ENCODE measurements at places on chromosomes 1 and 21. TPM values are rescaled to one million over a fixed set of nuclear protein-coding genes. Genes with fewer than 3 reads are reported as not detected.

- H3K4me3 ChIP-seq = no peak overlapping the region
- no peak for DNase-seq
- H3K4me1 ChIP-seq = no peaks in the 10 kb centered on the region
- no peaks in the 10 kb centered on the region for H3K36me3 ChIP-seq
- no peaks in the 10 kb centered on the region for H3K27me3 ChIP-seq
Measured at GRCh38 chr1:198143797-198144196, 13.0 kb upstream of the NEK7 start.

Gene CLIC4
- total RNA-seq = 140 TPM

- DNase-seq = peak; percentile 71
- no peak overlapping the region for H3K4me3 ChIP-seq
- H3K27ac ChIP-seq = peak overlapping the region; percentile 65
- H3K36me3 ChIP-seq = no peaks in the 10 kb centered on the region
Measured at GRCh38 chr1:79603843-79604242, 597.3 kb upstream of the ADGRL4 start.

- no peaks in the 10 kb centered on the region for H3K36me3 ChIP-seq
- DNase-seq = peak; percentile 28
- no peak overlapping the region for H3K4me3 ChIP-seq
Measured at GRCh38 chr1:151710187-151710840, 6.3 kb downstream of the CELF3 start.

Gene VCAM1
- total RNA-seq = not detected

- H3K4me3 ChIP-seq = peak overlapping the region; percentile 97
- H3K27ac ChIP-seq = peak overlapping the region; percentile 84
- H3K4me1 ChIP-seq = peaks cover 61% of the 10 kb centered on the region
Measured at GRCh38 chr1:241639623-241640148, 483 bp downstream of the CHML start.

GRCh38 chr1:25055961-25056360 lies 125.9 kb upstream of the RUNX3 start:
- no peak overlapping the region for H3K27ac ChIP-seq
- no peak for DNase-seq
- no peak overlapping the region for H3K4me3 ChIP-seq
- H3K27me3 ChIP-seq = no peaks in the 10 kb centered on the region

DNA sequence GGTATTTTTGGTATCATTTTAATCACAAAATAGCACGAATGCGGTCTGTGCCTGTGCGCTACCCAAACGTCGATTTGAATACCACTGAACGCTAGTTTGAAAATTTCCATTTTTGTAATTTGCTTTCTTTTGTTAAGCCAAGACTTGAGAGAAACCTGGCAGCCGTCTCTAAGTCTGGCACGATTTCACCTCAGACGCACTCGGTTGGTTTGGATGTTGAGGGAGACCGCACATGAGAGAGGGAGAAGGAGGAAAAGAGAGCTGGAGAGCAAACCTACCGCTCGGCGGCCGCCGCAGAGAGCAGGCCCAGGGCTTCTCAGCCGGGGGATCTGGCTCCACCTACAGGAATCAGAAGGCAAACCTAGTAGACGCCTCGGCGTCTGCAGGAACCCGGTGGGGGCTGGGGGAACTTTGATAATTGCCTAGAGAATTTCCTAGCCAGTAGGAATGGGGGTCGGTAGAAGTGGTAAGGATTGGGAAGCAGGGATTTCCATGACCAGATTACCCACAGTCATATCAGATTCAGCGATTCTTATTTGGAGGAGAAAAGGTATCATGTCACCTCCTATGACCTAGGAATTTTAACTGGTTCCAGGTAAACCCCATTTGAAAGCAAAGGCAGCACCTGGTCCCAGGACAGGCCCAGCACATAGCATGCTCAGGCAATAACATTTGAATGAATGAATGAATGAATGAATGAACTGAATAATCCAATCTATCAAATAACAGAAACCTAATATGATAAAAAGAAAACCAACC lies 83.2 kb downstream of the TM2D1 start:
- peak; percentile 31 for DNase-seq
- H3K4me3 ChIP-seq = no peak overlapping the region
- H3K4me1 ChIP-seq = peaks cover 11% of the 10 kb centered on the region
- H3K27me3 ChIP-seq = no peaks in the 10 kb centered on the region
- no peak overlapping the region for H3K27ac ChIP-seq
- H3K36me3 ChIP-seq = no peaks in the 10 kb centered on the region

Gene LDLRAD1
- not detected for total RNA-seq

GRCh38 chr21:42496839-42497202 lies 797 bp upstream of the RSPH1 start:
- H3K27me3 ChIP-seq = no peaks in the 10 kb centered on the region
- H3K36me3 ChIP-seq = no peaks in the 10 kb centered on the region
- peak overlapping the region; percentile 55 for H3K4me3 ChIP-seq
- peak overlapping the region; percentile 87 for H3K27ac ChIP-seq
- DNase-seq = no peak

Gene ADGRB2
- total RNA-seq = 2.2 TPM

Measured in Caco-2 (cell line).